ENCODE measurements at places on chromosomes 11 and 22. TPM values are rescaled to one million over a fixed set of nuclear protein-coding genes. Genes with fewer than 3 reads are reported as not detected.

Gene NNMT
- 638 TPM for total RNA-seq

Gene CD3G
- total RNA-seq = not detected

DNA sequence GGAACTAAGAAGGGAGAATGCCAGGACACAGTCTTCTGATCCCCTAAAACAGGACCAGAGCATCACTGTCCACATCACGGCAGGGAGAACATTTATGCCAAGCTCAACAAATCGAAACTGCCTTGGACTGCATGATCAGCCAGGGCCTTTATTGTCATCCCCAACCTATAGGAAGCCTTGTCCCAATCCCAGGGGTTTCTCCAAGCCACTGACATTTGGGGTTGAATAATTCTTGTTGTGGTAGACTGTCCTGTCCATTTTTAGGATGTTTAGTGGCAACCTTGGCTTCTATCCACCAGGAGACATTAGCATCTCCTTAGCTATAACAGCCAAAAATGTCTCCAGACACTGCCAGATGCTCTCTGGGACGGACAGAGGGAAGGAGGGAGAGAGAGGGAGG, 37.1 kb downstream of the RPL27A start:
- peaks cover 43% of the 10 kb centered on the region for H3K4me1 ChIP-seq
- no peaks in the 10 kb centered on the region for H3K27me3 ChIP-seq
- no peak for DNase-seq
- peak overlapping the region; percentile 71 for H3K27ac ChIP-seq
- H3K4me3 ChIP-seq = peak overlapping the region; percentile 33

- no peak overlapping the region for H3K4me3 ChIP-seq
- H3K36me3 ChIP-seq = peaks cover 7% of the 10 kb centered on the region
- peaks cover 13% of the 10 kb centered on the region for H3K4me1 ChIP-seq
- H3K27me3 ChIP-seq = no peaks in the 10 kb centered on the region
Measured at GRCh38 chr11:30258679-30259078, 27.9 kb downstream of the FSHB start.

- H3K4me3 ChIP-seq = peak overlapping the region; percentile 1
- H3K36me3 ChIP-seq = no peaks in the 10 kb centered on the region
- DNase-seq = peak; percentile 88
- peak overlapping the region; percentile 8 for H3K27ac ChIP-seq
Measured at GRCh38 chr11:75499423-75500190, 26.1 kb downstream of the GDPD5 start.

DNA sequence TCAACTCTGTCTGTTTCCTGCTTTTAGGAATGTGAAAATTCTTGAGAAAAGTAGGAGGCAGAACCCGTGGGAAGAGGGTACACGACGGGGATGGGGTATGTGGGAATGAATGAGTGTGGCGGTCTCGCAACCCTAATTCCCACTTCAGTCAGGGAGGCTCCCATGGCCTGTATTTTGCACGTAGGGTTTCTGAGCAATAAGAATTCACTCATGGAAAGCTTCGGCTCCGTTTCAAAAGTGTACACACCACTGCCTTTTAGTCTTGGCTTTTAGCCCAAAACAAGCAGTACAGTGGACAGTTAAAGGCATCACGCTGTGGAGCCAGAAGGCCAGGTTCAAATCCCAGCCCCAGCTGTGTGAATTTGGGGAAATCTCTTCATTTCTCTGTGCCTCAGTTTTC, 116.7 kb downstream of the MN1 start:
- DNase-seq = no peak
- H3K4me1 ChIP-seq = peaks cover 9% of the 10 kb centered on the region
- no peak overlapping the region for H3K4me3 ChIP-seq
- no peak overlapping the region for H3K27ac ChIP-seq
- no peaks in the 10 kb centered on the region for H3K27me3 ChIP-seq

DNA sequence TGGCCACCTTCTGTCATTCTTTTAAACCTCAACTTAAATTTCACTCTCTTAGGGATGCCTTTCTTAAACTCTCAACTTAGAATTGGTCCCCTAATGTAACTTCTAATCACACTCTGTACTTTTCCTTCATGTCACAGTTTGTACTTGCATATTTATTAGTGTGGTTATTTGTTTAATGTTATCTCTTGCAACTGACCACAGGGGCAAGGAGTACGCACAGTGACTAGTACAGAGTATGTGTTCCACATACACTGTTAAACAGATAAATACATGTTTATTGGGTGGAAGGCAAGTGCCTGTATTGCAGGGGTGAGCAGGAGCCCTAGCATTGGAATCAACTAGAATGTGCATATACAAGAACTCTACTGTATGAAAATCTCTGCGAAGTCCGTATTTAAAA, 554.0 kb downstream of the INSC start:
- no peak overlapping the region for H3K4me3 ChIP-seq
- DNase-seq = no peak
- peaks cover 19% of the 10 kb centered on the region for H3K4me1 ChIP-seq
- no peaks in the 10 kb centered on the region for H3K36me3 ChIP-seq
- H3K27ac ChIP-seq = no peak overlapping the region
- H3K27me3 ChIP-seq = peaks cover 15% of the 10 kb centered on the region

GRCh38 chr11:97048481-97048880, 658.7 kb downstream of the JRKL start:
- no peaks in the 10 kb centered on the region for H3K27me3 ChIP-seq
- no peaks in the 10 kb centered on the region for H3K36me3 ChIP-seq
- no peak for DNase-seq
- H3K4me3 ChIP-seq = no peak overlapping the region

GRCh38 chr22:50468626-50469025, 6.2 kb downstream of the SBF1 start:
- no peaks in the 10 kb centered on the region for H3K27me3 ChIP-seq
- DNase-seq = no peak
- H3K36me3 ChIP-seq = peaks cover 30% of the 10 kb centered on the region
- no peak overlapping the region for H3K4me3 ChIP-seq
- H3K27ac ChIP-seq = no peak overlapping the region

Data from MCF 10A (cell line).